Chondrocyte (in vitro differentiated cells): ENCODE measurements at places on chromosomes 4 and X.

DNA sequence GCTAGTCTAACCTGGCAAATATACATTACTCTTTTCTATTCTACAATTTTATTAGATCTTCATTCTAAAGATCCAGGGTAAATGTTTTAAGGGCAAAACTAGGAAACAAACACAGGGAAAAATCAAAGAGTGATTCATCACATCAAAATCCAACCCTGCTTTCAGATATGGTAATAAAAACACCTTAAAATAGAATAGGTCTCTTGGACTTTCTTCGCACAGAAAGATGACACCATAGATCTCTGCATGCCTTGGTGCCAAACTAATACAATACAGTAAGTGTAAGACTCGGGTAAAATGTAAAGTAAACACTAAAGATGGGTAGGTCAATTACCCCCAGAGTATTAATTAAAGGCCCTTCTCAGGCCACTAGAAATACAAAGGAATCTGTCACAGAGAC, 34.2 kb downstream of the LDB2 start:
- no peak for DNase-seq

DNA sequence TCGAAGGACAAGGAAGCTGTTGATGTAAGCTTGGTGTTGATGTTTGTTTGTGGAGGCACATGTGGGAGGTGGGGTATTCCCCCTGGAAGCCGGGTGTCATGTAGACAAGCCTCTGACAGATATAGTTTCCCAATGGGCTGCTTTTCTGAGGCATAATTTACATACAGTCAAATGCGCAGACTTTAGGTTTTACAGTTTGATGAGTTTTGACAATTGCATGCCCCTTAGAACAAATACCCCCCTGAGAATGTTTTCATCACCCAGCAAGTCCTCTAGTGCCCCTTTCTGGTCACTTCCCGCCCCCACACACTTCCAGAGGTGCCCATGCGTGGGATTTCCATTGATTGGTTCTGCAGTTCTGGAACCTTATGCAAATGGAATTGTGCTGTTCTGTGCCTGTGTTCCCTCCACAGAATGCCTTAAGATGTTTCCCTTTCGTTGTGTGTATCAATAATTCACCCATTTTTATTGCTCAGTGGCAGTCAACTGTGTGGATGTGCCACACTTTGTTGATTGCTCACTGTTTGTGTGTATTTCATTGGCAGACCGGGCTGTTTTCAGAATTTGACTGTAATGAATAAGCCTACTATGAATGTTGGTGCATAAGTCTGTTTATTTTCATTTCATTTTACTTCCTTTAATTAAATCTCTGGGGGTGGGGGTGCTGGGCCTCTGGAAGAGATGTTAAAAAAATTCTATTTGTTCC, 8.5 kb downstream of the EVC start:
- DNase-seq: no peak

DNA sequence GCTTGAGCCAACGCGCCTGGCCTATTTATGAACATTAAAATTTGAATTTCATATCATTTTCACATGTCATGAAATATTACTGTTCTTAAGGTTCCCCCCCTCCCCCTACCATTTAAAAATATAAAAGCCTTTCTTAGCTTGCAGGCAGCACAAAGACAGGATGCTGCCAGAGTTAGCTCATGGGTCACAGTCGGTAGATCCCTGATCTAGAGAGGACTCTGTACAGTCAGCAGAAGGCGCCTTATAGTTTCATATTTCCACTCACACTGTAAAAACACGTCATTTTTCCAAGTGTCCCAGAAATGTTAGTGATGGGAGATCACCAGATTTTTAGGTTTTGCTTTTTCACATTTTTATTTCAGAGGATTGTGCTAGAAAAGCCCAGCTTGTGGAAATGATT, 12.2 kb downstream of the NOCT start:
- no peak for DNase-seq

DNA sequence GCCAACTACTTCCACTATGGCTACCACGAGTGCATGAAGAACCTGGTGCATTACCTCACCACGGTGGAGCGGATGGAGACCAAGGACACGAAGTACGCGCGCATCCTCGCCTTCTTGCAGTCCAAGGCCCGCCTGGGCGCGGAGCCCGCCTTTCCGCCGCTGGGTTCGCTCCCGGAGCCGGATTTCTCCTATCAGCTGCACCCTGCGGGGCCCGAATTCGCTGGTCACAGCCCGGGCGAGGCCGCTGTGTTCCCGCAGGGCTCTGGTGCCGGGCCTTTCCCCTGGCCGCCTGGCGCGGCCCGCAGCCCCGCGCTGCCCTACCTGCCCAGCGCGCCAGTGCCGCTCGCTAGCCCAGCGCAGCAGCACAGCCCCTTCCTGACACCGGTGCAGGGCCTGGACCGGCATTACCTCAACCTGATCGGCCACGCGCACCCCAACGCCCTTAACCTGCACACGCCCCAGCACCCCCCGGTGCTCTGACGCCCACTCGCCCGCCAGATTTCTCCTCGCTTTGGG, 2.1 kb downstream of the HELT start:
- DNase-seq: no peak

GRCh38 chr4:155515444-155516075, 138.8 kb upstream of the MAP9 start:
- no peak for DNase-seq

DNA sequence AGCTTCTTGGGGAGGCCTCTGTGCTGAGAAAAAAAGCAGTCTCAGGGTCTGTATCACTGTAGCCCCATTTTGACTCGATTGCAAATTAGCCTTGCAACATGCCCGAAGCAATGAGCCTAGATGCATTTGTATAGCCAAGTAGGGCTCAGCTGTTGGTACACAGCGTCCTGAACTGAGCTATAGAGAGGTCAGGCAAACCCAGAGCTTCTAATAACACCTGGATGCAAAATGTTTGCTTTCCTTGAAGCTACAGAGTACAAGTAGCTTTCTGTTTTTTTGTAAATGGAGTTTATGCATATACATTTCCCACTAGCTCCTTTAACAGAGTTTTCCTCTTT, 87.8 kb downstream of the PLAC1 start:
- DNase-seq: no peak

- DNase-seq: no peak
Measured at GRCh38 chr4:1627417-1628313, 56.4 kb downstream of the FAM53A start.

DNA sequence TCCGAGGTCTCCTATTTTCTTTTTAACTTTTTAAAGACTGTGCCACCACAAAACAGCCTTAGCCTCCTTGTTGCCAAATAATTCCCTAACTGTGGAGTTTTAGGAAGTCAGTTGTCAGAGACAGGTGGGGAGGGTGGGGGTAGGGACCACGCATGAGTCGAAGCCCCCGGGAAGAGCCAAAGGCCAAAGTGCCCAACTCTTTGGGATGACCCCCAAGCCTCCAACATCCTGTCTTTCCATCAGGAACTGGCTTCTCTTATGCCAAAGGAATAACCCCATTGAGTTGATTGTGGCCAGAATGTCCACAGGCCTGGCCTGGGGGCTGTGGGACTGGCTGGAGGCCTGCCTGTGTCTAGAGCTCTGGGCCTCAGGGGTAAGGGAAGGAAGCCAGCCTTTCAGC, 5.8 kb downstream of the PRRG3 start:
- no peak for DNase-seq

DNA sequence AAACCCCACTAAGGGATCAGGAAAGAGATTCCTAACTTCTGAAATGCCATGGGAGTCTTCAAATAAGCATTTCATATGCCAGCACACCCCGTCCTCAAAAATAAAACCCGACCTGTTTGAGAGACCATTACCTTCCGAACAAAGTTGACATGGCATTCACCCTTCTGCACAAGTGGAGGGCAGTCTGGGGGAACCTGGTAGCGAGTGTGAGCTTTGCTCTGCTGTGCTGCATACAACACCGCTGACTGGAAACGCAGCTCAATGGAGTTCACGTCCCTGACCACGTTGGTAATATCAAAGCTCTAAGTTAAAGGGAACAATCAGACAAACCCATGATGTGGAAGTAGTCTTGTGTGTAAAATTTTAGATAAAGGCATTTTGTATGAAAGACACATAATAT, 38.0 kb downstream of the MANBA start:
- DNase-seq: no peak

DNA sequence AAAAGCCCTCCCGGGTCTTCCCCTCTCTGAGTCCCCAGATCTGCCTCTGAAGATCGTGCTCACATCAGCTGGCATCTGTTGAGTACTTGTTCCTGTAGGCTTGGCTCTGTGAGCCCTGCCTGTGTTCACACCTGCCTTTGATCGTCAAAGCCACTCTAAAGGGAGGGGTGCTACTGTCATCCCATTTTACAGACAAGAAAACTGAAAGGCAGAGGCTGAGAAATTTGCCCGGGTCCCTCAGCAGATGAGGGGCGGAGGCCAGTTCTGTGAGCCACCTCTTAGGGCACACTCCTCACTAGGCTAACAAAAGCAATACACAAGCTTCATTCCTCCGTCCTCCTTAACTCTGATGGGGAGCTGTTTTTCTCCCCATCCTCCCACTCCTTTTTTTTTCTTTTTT, 655 bp downstream of the CYTL1 start:
- no peak for DNase-seq

GRCh38 chrX:19678941-19679340, 163.6 kb upstream of the MAP3K15 start:
- no peak for DNase-seq

- DNase-seq: no peak
Measured at GRCh38 chr4:1164040-1164439, 8.3 kb downstream of the SPON2 start.

- no peak for DNase-seq
Measured at GRCh38 chr4:158817562-158818296, 48.9 kb downstream of the FNIP2 start.

DNA sequence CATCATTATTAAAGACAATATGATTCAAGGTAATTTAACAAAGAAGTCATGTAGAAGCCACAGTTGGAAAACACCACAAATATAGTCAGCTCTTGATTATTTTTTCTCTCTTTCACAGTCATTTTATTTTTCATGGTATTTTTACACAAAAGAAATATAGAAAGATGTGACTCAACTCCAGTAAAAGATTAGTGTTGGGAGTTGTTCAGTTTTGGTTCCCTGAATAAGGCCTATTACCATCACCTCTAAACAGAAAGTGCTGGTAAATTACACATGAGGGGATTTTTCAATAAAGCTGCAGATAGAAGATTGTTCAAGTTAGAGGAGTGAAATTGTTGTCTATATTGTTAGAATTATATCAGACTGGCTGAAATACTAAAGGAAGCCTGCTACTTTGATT, 107.0 kb downstream of the DDIT4L start:
- no peak for DNase-seq

GRCh38 chrX:153478746-153479145, 8.4 kb upstream of the HAUS7 start:
- DNase-seq: no peak

GRCh38 chr4:128221586-128221985, 66.0 kb downstream of the PGRMC2 start:
- no peak for DNase-seq

GRCh38 chrX:47560179-47560933, 649 bp upstream of the ARAF start:
- no peak for DNase-seq

DNA sequence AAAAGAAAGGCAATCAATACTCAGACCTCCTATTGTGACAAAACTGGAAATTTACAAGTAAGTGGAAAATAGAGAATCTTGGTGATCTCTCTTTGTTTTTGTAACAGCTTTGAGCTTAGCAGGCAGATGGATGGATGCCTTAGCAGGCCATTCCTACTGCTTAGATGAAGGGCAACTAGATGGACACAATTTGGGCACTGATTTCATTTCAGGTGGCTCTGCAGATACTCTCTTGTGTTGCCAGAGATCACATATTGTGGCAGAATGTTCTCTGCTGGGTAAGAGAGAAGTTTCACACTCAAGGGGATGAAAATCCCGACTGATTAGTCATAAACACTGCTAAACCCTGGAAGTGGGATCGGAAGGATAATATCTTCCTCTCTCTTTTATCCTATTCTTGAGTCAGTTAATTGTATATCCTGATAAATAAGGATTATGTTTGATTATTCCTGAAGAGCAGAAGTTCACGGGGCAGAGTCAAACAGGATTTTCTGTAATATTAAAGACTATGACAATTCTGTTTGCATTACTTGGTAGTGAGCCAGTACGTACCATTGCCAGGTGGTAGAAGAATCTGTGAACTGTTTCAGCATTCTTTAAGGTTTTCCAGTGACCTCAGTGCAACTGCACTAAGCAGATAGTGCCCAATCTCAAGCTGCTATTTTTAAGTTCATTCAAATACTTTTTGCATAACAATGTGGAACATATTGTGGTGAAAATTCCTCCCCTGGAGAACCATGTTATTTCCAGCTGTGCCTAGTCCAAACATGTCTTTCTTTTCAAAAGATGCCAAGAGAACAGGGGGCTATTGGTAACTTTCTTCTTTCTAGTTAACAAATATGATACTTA, 974.3 kb downstream of the FSTL5 start:
- no peak for DNase-seq
